ENCODE measurements at places on chromosomes 16 and 17. TPM values are rescaled to one million over a fixed set of nuclear protein-coding genes. Genes with fewer than 3 reads are reported as not detected.

DNA sequence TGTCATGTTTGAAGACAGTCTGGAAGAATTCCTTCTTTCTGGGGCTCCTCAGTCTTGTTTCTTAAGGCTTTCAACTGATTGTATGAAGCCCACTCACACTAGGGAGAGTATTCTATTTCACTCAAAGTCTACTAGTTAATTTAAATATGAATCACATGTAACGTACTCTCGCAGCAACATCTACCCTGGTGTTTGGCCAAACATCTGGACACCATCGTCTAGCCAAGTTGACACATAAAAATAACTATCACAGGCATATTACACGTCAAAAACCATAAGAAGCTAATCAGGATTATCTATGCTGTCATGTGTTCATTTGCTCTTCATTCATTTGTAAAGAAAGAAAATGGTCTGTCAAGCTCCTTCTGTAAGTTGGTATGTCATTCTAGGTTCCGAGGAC is 787.4 kb downstream of the KCNJ2 start:
- H3K27me3 ChIP-seq = peaks cover 3% of the 10 kb centered on the region
- no peaks in the 10 kb centered on the region for H3K36me3 ChIP-seq
- DNase-seq = no peak
- H3K27ac ChIP-seq = no peak overlapping the region

GRCh38 chr17:57261084-57261461 is 4.8 kb downstream of the MSI2 start:
- DNase-seq = no peak
- no peaks in the 10 kb centered on the region for H3K27me3 ChIP-seq
- peaks cover 46% of the 10 kb centered on the region for H3K36me3 ChIP-seq
- H3K4me3 ChIP-seq = no peak overlapping the region

DNA sequence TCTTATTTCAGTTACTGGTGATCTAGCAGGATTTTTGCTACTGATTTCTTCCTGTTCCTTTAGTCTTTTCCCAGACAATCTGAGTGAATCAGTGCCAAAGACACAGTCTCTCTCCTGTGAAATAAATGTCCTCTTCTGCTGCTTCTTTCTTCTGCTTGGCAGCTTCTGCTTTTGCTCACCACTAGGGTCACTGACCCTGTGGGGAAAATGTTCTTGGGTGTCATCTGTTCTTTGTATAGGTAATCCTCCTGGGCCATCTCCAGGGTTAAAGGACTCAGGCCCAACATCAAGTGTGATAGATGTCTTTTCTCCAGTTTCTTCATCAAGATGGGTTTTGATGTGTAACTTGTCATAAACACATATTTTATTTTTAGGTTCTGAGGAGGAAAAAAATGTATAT is 5.2 kb downstream of the PALB2 start:
- no peaks in the 10 kb centered on the region for H3K36me3 ChIP-seq
- H3K27ac ChIP-seq = no peak overlapping the region
- H3K4me1 ChIP-seq = peaks cover 9% of the 10 kb centered on the region
- H3K4me3 ChIP-seq = no peak overlapping the region
- no peak for DNase-seq
- no peaks in the 10 kb centered on the region for H3K27me3 ChIP-seq

DNA sequence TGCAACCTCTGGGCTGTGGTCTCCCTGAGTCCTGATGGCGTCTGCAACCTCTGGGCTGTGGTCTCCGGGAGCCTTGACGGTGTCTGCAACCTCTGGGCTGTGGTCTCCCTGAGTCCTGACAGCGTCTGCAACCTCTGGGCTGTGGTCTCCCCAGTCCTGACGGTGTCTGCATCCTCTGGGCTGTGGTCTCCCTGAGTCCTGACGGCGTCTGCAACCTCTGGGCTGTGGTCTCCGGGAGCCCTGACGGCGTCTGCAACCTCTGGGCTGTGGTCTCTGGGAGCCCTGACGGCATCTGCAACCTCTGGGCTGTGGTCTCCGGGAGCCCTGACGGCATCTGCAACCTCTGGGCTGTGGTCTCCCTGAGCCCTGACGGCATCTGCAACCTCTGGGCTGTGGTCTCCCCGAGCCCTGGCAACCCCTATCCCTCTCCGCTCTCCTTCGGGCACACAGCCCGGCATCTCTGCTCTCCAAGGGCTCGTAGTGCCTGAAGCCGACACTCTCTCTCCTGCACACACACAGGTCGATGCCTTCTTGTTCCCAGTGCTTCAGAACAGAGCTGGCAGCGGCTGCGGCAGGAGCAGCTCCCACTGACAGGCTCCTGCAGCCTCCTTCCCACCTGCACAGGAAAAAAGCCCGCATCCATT is 45.6 kb downstream of the METRNL start:
- no peaks in the 10 kb centered on the region for H3K4me1 ChIP-seq
- H3K27me3 ChIP-seq = no peaks in the 10 kb centered on the region
- no peak overlapping the region for H3K27ac ChIP-seq
- peak; percentile 29 for DNase-seq
- no peaks in the 10 kb centered on the region for H3K36me3 ChIP-seq

DNA sequence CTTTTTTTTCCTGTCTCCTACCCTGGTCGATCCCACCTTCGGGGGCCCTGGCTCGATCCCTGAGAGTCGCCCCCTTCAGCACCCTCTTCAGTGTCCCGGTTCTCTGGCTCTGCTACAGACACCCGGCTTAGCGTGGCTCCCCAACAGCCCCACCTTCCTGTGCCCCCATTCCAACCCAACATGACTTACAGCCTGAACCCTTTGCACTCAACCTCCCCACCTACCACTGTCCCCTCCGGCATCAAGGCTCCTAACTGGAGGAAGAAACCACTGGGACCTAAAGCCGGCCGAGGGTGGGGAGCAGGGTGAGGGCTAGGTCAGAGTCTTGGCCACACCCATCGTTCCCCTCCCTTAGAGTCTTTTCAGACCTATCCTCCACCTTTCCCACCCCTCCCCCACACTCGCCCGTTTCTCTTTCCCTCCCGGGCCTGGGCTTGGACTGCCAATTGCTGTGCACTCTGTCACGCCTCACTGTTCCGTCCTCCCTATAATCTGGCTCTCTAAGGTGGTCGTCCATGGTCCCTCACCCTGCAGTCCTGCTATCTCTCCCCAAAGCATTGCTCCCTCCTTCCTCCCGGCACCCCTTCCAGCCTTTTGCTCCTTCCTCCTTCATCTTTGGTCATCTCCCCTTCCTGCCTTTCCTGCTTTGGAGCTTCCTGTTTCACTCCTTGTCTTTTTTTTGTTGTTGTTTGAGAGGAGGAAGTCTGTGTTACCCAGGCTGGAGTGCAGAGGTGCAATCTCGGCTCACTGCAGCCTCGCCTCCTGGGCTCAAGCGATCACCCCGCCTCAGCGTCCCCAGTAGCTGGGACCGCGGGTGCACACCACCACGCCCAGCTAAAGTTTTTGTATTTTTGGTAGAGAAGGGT is 890 bp upstream of the CLDN7 start:
- peaks cover 17% of the 10 kb centered on the region for H3K36me3 ChIP-seq
- no peak for DNase-seq
- H3K4me3 ChIP-seq = peak overlapping the region; percentile 66

DNA sequence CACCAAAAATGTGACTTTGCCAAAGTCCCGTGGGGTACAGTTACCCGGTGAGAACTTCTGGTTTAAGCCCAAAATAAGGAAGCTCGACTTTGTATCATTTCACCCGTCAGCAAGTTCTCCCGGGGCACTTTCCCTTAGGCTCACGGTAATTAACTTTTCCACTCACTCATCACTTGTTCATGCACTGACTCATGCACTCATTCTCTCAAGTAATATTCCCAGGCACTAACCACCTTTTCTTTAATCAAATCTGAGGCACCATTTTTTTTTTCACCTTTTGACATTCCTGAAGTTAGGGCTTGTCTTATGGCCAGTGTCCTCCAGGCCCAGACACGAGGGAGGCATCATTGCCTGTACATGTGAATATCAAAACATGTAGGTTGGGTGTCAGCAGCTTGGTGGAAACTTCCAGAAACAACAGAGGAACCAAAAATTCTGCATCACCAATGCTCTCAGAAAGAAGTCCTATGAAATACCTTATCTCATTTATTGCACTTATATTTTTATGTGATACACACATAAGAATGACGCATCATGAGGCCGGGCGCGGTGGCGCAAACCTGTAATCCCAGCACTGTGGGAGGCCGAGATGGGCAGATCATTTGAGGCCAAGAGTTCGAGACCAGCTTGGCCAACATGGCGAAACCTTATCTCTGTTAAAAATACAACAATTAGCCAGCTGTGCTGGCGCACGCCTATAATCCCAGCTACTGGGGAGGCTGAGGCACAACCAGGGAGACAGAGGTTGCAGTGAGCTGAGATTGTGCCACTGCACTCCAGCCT is 36.1 kb upstream of the ATP2C2 start:
- H3K27me3 ChIP-seq = no peaks in the 10 kb centered on the region
- no peaks in the 10 kb centered on the region for H3K4me1 ChIP-seq
- no peak for DNase-seq
- no peaks in the 10 kb centered on the region for H3K36me3 ChIP-seq
- no peak overlapping the region for H3K27ac ChIP-seq

DNA sequence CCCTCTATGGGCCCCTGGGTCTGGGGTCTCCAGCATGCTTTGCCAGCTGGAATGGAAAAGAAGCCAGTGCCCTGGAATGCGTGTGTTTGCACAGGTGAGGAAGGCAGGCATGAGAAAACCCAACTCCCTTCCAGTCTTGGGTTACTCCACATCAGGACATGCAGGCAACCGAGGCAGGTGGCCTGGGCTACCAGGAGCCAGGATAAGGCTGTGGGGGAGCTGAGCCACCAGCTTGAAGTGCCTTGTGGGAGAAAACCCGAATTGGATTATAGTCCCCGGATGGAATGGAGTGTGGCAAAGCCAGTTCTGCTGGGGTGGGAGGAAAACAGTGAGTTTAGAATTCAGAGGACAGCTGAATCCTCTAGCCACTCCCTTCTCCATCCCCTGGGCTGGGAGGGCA is 7.2 kb downstream of the SRCIN1 start:
- H3K27ac ChIP-seq = no peak overlapping the region
- DNase-seq = no peak
- peaks cover 74% of the 10 kb centered on the region for H3K27me3 ChIP-seq
- H3K4me1 ChIP-seq = no peaks in the 10 kb centered on the region

- H3K4me3 ChIP-seq = peak overlapping the region; percentile 41
- DNase-seq = no peak
- peak overlapping the region; percentile 62 for H3K27ac ChIP-seq
- no peaks in the 10 kb centered on the region for H3K36me3 ChIP-seq
These were observed 5.6 kb downstream of the FMNL1 start for GRCh38 chr17:45227101-45227925.

DNA sequence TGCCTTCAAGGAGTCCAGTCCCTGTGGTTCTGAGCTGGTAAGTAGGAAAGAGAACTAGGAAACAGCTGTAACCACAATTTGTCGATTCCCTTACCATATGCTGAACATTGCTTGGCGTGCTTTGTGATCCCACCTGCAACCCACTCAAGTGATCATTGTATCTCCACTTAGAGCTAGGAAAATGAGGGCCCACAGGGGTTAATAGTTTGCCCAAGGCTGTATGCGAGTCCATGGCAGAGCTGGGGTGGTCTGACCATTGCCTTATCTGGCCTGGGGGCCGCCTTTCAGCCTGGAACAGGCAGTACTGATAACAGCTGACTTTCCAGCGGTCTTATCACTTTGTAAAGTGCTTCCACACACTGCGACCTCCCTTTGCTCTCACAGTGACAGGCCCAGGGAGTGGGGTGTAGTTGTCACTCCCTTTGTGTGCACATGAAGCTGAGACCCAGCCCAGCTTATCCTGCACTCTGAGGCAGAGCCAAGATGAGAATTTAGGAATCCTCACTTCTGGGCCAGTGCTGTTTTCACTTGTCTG is 9.8 kb downstream of the MYL4 start:
- H3K27me3 ChIP-seq = no peaks in the 10 kb centered on the region
- DNase-seq = no peak
- H3K4me3 ChIP-seq = no peak overlapping the region
- H3K4me1 ChIP-seq = no peaks in the 10 kb centered on the region
- H3K36me3 ChIP-seq = no peaks in the 10 kb centered on the region

- no peaks in the 10 kb centered on the region for H3K27me3 ChIP-seq
- peak overlapping the region; percentile 29 for H3K4me3 ChIP-seq
- peaks cover 52% of the 10 kb centered on the region for H3K4me1 ChIP-seq
- no peaks in the 10 kb centered on the region for H3K36me3 ChIP-seq
- peak overlapping the region; percentile 79 for H3K27ac ChIP-seq
These were observed 64.3 kb downstream of the TUBD1 start for GRCh38 chr17:59828478-59828760.

- DNase-seq = peak; percentile 91
- no peaks in the 10 kb centered on the region for H3K27me3 ChIP-seq
- H3K36me3 ChIP-seq = peaks cover 3% of the 10 kb centered on the region
- H3K4me1 ChIP-seq = peaks cover 21% of the 10 kb centered on the region
These were observed 835 bp downstream of the NME4 start for GRCh38 chr16:397736-398332.

GRCh38 chr16:15873301-15873700 is 15.1 kb downstream of the CEP20 start:
- no peak for DNase-seq
- no peaks in the 10 kb centered on the region for H3K27me3 ChIP-seq
- no peak overlapping the region for H3K27ac ChIP-seq
- H3K36me3 ChIP-seq = peaks cover 65% of the 10 kb centered on the region
- no peak overlapping the region for H3K4me3 ChIP-seq
- peaks cover 12% of the 10 kb centered on the region for H3K4me1 ChIP-seq

GRCh38 chr16:79047337-79047736 is 553.2 kb downstream of the MAF start:
- no peak overlapping the region for H3K27ac ChIP-seq
- H3K36me3 ChIP-seq = no peaks in the 10 kb centered on the region
- peaks cover 3% of the 10 kb centered on the region for H3K27me3 ChIP-seq
- no peak overlapping the region for H3K4me3 ChIP-seq
- no peaks in the 10 kb centered on the region for H3K4me1 ChIP-seq

DNA sequence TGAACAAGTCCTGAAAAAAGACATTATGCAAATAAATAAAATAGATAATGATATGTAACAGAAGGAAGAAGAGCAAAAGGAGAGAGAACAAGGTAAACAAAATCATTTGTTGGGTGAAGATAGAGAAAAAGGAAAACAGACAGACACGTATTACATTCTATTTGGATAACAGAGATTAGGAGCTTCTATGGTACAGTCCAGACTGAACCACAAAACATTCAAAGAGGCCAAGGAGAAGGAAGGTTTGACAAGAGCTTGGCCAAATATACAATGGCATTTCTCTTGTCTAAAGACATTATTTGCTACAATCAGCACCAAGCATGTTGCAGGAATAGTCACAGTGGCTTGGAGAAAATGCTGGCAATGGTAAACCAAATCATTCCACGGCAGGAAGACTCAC is 29.2 kb downstream of the SMG6 start:
- H3K4me1 ChIP-seq = no peaks in the 10 kb centered on the region
- no peak overlapping the region for H3K27ac ChIP-seq
- H3K36me3 ChIP-seq = peaks cover 7% of the 10 kb centered on the region
- H3K4me3 ChIP-seq = no peak overlapping the region
- no peak for DNase-seq

The TP53I13 gene
- total RNA-seq = 20.9 TPM

The SGF29 gene
- 23.8 TPM for total RNA-seq

The MSLN gene
- not detected for total RNA-seq

The CX3CL1 gene
- 10.9 TPM for total RNA-seq

The KRTAP1-5 gene
- not detected for total RNA-seq

The HIGD1B gene
- 6.5 TPM for total RNA-seq

The KRTAP3-2 gene
- not detected for total RNA-seq

The SLC2A4 gene
- 50.9 TPM for total RNA-seq

Measured in psoas muscle (tissue), 8 donors.